Activated CD8-positive, alpha-beta memory T cell treated with anti-CD3 and anti-CD28 coated beads for 48 hours (primary cell): ENCODE measurements at places on chromosomes 11 and 22.

GRCh38 chr22:43267981-43268660 lies 75.1 kb downstream of the SCUBE1 start:
- DNase-seq, result no peak

- no peak for DNase-seq
Measured at GRCh38 chr11:20315800-20316199, 47.7 kb upstream of the HTATIP2 start.

DNA sequence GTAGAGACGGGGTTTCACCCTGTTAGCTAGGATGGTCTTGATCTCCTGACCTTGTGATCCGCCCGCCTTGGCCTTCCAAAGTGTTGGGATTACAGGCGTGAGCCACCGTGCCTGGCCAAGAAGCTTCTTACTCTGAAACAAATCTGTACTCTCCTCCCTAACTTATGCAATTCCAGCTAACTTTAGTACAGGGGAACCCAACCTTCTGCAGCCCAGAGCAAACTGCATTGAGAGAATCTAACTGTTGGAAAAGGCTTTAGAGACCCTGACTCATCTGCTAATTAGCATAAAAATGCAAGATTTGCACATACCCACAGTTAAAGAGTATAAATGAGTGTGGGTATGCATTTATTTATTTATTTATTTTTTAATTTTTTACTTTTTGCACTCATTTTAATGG lies 64.8 kb downstream of the APOL5 start:
- DNase-seq, result no peak

GRCh38 chr11:128480665-128481064 lies 106.7 kb downstream of the ETS1 start:
- DNase-seq, result no peak

- DNase-seq, result no peak
Measured at GRCh38 chr22:45067731-45068130, 57.9 kb upstream of the PHF21B start.

DNA sequence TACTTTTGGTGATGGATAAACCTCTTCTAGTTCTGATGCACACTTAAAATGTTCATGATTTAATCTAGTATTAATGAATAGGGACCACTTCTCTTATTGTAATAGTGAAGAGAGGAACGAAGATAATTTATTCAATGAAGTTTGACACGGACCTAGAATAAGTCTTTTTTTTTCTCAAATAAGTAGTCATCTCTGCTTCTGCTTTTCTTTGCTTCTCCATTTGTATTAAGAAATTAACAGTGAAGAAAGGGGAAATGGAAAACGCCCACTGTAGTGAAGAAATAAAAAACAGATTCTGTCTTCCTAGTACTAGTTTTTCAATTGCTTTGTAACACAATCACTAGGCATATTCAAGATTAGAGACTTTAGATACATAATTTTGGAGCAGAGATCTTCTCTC lies 73.0 kb downstream of the CD44 start:
- DNase-seq, result no peak

- DNase-seq, result no peak
Measured at GRCh38 chr11:47327949-47328348, 24.6 kb downstream of the MYBPC3 start.

GRCh38 chr22:37417677-37418348 lies 9.5 kb downstream of the ELFN2 start:
- no peak for DNase-seq

GRCh38 chr11:66081505-66081904 lies 11.4 kb downstream of the PACS1 start:
- no peak for DNase-seq

- no peak for DNase-seq
Measured at GRCh38 chr22:48218889-48219420, 1456.5 kb downstream of the TBC1D22A start.

DNA sequence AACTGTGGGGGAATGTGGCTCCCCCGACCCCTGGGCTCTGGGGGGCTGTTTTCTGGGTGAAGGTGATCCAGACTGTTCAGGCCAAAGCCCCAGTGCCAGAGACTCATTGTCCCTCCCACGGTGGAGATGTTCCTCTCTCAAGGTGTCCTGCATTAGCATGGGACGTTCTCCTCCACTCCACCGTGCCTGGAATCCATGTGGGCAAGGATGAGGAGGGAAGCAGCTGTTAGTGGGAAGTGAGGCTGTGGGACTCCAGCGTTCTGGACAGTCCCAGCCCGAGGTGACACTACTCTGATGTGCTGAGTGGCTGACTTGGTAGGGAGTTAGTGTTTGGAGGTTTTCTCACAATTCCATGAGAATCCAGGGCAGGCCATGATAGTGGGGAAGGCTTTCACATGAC lies 31.4 kb upstream of the CLDN5 start:
- no peak for DNase-seq

DNA sequence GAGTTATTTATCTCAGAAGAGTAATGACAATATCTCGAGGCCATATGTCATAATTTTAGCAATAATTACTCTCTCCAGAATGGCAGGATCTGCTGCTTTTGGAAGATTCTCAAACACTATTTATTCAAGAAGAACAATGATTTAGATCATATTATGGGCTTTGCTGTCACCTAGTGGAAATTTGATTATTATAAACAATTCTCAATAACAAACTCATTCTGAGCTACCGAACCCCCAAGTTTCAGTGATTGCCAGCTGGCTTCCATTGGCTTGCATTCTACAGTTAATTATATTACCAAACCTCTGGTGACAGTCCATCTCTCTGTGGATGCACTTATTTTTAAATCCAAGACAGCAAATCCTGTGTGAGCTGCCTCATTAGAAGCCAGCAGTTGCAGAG lies 27.9 kb upstream of the SLC36A4 start:
- no peak for DNase-seq

DNA sequence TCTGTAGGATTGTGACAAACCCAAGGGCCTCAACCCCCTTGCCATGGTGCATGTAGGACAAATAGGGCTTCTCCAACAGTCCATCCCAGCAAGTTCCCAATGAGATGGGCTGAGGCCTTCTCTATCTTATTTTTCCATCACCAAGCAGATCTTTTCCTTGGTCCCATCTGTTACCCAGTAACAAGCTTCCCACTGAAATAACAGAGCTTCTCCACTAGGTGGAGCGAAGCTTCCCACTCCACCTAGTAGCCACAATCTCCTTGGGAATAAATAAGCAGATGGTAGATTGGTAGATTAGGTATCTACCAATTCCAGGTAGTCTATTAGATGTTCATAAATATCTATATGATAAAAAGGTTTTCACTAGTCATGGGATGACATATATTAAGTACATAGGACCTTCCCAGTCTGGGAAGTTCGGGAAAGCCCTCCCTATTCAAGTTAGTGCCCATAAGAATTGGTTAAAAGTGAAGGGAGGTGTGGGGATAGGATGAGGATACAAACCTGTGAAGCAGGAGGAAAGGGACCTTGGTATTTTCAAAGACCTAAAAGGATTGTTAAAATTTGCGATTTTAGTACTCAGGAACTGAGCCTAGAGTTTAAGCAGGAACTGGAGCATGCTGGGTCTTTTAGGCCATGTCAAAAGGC lies 5.9 kb upstream of the OR52L1 start:
- DNase-seq, result no peak

GRCh38 chr11:83574519-83574918 lies 288.4 kb upstream of the CCDC90B start:
- no peak for DNase-seq

- no peak for DNase-seq
Measured at GRCh38 chr22:38444783-38445182, 10.2 kb downstream of the KCNJ4 start.

DNA sequence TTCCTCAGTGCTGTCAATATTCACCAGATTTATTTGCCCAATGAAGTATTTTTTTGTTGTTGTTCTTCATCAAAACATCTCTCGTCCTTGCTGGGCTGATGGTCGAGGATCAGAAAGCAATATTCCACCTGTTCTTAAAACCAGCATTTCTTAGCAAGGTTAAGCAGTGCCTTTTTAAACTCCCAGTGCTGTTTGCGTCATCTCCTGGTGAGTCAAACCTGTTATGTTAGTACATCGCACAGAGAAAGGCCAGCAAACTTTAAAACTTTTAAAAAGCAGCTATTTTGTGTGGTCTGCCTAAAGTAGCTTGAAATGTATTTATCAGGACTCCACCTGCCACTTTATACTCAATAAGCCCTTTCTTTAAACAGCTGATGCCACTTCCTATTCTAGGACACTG lies 802.0 kb downstream of the KCNA4 start:
- DNase-seq, result no peak

GRCh38 chr11:102047305-102047924 lies at the start of gene CFAP300:
TSS of gene CFAP300 (plus strand) at chr11:102047437. CDS start at chr11:102047471, 34 bp downstream.
- peak; percentile 13 for DNase-seq

DNA sequence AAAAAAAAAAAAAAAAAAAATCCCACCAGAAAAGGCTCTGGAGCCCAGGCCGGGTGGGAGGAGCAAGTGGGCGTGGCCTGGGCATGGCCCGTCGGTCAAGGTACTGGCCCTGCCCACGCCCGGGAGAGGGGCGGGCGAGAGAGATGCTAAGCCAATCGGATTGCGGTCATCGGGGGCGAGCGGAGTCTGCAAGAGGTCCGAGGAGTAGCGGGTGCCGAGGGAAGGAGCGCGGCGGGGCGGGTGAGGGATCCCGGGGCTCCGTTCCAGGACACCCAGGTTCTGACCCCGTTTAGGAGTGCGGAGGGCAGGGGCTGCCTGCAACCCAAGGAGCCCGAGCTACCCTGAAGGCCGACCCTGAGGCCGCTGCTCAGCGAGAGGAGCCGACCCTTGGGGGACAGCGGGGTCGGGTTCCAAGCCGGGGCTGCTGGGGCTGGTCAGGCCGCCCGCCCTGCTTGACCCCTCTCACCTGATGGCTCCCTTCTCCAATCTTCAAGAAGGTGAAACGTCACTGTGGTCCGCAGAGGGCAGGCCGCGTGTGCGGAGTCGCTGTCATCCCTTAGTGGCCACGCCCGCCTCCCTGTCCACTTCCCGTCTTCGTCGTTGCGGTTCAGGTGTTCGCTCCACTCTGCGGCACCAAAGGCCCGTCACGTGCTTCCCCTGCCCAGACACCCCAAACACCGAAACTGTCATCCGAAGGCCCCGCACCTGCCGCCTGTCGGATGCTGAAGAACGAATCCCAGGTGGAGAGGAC lies 11.1 kb upstream of the TAB1 start:
- DNase-seq, result peak; percentile 27

- DNase-seq, result no peak
Measured at GRCh38 chr22:27146866-27147633, 489.7 kb downstream of the MIAT start.

GRCh38 chr11:19879307-19880087 lies 166.9 kb downstream of the NAV2 start:
- DNase-seq, result no peak

DNA sequence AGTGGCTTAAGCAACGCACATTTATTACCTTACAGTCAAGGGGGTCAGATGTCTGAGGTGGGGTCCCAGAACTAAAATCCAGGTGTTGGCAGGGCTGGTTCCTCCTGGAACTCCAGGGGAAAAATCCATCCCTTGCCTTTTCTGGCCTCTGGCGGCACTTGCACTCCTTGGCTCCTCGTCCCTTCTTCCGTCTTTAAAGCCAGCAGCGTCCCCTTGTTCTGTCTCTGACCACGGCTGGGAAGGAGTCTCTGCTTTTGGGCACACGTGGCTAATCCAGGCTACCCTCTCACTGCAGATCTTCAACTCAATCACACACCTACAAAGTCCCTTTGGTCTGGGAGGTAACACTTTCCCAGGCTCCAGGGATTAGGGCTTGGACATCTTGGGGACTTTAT lies 73.5 kb upstream of the WNT7B start:
- no peak for DNase-seq

DNA sequence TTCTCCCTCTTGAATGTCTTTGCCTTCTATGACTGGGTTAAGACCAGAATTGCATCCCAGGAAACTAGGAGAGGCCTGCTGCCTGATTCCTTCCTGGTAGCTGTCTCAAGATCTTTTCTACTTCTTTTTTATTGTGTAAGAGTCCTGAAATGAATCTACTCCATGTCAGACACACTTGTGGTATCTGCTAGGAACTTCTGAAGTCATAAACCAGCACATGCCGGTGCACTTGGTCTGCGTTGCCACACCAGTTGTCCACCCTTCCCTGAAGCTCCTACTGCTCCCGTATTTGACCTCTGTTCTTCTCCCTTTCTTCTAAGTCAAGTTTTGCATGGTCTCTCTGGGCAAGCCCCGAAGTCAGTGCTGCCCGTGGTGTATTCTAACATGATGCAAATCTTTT lies 644.2 kb downstream of the ETS1 start:
- DNase-seq, result no peak

- no peak for DNase-seq
Measured at GRCh38 chr11:112877581-112877980, 83.6 kb upstream of the NCAM1 start.

GRCh38 chr11:64694821-64695365 lies 28.1 kb downstream of the NRXN2 start:
- no peak for DNase-seq

DNA sequence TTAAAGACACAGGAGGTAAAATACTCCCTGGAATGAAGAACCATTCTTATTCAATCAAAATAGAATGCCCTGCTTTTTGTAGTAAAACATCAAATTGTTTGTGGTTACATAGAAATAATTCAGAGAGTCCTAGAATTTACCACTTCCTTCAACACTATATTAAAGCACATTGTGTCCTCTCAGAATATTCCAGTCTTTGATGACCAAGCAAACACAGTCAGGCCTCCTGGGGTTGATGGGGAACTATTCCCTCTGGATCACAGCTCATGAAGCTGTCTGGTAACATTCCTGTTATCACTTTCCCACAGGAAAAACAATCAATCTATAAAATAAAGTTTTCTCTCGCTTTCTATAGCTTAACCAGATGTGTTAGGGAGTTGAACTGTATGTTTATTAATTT lies 389.3 kb downstream of the KCNA4 start:
- DNase-seq, result no peak

- no peak for DNase-seq
Measured at GRCh38 chr11:47183969-47184368, 2.3 kb downstream of the PACSIN3 start.

DNA sequence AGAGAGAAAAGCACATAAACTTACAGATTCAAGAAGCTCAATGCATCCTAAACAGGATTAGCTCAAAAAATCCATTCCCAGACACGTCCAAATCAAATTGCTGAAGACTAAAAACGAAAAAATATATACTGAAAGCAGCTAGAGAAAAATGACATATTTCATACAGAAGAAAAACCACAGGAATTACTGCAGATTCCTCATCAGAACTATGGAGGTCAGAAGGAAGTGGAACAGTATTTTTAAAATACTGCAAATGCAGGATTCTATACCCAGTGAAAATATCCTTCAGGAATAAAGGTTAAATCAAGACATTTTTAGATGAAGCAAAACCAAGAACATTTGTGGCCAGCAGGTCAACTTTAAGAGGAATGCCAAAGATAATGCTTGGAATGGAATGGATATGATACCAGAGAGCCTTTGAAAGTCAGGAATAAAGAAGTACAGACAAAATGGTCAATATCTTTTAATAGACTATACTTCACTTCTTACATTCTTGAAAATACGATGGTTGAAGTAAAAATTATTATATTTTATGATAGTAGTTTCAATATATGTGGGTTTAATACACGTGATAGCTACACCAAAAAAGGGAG lies 352.9 kb downstream of the CTTN start:
- DNase-seq, result no peak

GRCh38 chr22:20440637-20441591 lies 3.3 kb upstream of the SCARF2 start:
- DNase-seq, result no peak
